Stomach (tissue), 19 donors: ENCODE measurements at places on chromosomes 2 and 18. TPM values are rescaled to one million over a fixed set of nuclear protein-coding genes. Genes with fewer than 3 reads are reported as not detected.

The CFAP53 gene
- total RNA-seq: not detected

The FAM237A gene
- total RNA-seq: not detected

The HOXD13 gene
- total RNA-seq: not detected

The EVX2 gene
- total RNA-seq: not detected

The HMSD gene
- total RNA-seq: not detected

The DNAH7 gene
- 0.58 TPM for total RNA-seq

The ASAP2 gene
- 35.3 TPM for total RNA-seq

The PRSS56 gene
- not detected for total RNA-seq

The SLC11A1 gene
- total RNA-seq: 14.5 TPM

The TBC1D8 gene
- total RNA-seq: 120 TPM

The IGFBP2 gene
- 636 TPM for total RNA-seq

The HOXD3 gene
- not detected for total RNA-seq

The SLC19A3 gene
- 2.8 TPM for total RNA-seq

The DSG1 gene
- 1.8 TPM for total RNA-seq

The TLX2 gene
- total RNA-seq: not detected

The STPG4 gene
- not detected for total RNA-seq

The MYO5B gene
- 29.2 TPM for total RNA-seq

The AGXT gene
- total RNA-seq: not detected

The TUBA4A gene
- 141 TPM for total RNA-seq

The SCYGR8 gene
- total RNA-seq: not detected

The KATNAL2 gene
- total RNA-seq: 12.1 TPM
